Activated naive CD8-positive, alpha-beta T cell treated with anti-CD3 and anti-CD28 coated beads for 36 hours (primary cell): ENCODE measurements at places on chromosomes 4 and X.

DNA sequence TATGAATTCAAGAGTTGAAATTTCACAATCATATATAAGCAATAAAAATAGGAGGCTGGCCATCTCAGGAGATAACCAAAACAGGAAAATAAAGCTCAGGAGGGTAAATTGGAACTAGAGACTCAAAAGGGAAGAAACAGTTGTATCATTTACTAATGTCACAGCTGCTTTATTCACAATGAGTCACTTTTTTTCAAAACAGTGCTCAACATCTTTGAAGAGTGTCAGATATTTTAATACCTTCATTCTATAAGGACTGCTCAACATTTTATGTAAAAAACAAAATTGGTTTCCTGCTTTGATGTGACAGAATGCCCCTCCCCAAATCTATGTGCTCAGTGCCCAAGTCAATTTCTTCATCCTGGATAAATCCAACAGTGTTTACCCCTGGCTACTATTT lies 97.7 kb downstream of the DDX60 start:
- no peak for DNase-seq

DNA sequence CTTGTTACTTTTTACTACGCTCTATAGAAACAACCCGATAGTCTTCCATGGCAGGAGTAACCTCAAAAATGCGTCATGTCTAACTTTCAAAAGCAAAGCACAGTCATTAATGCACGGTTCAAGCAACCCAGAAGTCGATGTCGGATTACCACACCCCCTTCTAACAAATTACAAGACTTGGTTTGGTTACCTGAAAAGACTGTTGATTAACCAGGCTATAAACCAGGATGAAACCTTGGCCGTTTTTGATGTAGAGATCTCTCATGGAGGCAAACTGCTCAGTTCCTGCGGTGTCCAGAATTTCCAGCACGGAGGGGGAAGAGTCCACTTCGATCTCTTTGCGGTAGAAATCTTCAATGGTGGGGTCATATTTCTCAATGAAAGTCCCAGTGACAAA lies 2.4 kb downstream of the RAP2C start:
- DNase-seq, result peak; percentile 6

GRCh38 chr4:71070015-71070414 lies 76.6 kb downstream of the DCK start:
- no peak for DNase-seq

DNA sequence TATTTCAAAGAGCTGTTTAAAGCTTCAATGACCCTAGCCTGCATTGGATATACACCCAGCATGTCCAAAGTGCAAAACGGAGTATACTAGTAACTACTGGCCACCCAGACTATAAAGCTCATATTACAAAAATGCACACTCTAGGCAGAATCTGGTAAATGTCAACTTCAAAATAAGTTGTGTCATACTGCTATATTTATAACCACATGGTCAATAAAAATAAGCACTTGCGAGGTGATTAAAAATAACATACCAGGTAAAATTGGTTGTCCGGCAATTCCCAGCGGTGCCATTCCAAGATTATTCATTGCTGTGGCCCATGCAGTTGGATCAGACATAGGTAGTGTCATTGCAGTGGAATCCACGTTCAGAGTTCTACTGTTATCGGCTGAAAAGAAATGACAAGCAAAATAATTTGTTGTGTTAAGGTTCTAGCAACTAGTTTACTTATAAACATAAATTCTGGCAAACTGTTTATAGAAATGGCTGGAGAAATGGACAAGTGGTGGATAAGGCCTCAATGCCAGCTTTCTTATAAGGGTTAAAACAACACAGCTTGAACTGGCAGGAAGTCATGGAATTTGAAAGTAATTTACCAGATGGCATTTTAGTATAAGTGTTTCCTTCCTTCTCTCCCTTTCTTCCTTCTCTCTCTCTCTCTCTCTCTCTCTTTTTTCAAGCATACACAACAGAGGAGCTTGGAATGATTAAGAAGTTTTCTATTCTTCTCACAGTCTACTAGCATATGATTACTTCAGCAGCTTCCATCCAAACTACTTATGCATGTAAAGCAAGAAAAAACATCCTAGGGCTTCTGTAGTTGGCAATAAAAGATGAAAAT lies 199.9 kb downstream of the ENOX2 start:
- no peak for DNase-seq

GRCh38 chrX:153477364-153477857 lies 7.0 kb upstream of the HAUS7 start:
- no peak for DNase-seq

DNA sequence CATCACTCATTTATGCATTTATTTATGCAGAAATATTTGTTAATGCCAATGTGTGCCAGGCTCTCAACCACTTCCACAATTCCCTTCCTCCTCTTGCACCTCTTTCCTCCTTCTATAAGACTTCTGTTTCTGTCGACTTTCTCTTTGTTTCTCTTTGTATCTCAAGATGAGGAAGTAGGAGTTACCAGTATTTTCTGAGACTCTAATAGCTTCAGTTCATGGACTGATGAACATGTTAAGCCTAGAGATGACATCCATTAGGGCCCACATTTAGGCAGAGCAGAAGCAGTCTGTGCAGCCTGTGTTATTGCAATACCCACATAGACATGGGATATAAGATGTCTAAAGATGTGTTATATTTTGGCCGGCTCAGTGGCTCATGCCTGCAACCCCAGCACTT lies 241.8 kb upstream of the SMIM31 start:
- no peak for DNase-seq

- DNase-seq, result no peak
Measured at GRCh38 chr4:81621490-81621889, 149.8 kb upstream of the RASGEF1B start.

DNA sequence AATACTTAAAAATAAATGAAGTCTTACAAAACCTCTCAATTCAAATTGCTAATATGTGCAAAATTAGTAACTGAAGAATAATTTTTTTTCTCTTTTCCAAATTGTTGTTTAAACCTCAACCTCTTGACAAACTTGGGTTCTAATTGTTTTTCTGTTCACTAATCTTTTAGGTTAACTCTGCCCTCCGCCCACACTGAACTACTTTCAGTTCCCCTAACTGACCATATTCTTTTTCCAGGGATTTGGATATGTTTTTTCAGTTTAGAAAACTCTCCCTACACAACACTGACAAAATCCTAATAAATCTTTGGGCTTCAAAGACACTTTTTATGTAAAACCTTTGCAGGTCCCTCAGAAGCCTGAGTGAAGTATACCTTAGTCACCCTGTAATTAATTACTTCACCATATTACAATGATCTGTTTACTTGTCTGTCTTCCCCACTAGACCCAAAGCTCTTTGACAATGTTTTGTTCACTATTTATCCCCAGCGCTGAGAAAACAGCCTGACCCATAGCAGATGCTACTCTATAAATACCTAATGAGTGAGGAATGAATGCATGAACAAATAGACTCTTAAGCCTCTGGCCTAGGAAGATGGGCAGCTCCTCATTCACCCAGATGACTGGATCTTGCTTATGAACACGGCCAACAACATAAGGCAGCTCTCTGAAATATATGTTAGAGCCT lies 134.9 kb downstream of the MAML3 start:
- no peak for DNase-seq

DNA sequence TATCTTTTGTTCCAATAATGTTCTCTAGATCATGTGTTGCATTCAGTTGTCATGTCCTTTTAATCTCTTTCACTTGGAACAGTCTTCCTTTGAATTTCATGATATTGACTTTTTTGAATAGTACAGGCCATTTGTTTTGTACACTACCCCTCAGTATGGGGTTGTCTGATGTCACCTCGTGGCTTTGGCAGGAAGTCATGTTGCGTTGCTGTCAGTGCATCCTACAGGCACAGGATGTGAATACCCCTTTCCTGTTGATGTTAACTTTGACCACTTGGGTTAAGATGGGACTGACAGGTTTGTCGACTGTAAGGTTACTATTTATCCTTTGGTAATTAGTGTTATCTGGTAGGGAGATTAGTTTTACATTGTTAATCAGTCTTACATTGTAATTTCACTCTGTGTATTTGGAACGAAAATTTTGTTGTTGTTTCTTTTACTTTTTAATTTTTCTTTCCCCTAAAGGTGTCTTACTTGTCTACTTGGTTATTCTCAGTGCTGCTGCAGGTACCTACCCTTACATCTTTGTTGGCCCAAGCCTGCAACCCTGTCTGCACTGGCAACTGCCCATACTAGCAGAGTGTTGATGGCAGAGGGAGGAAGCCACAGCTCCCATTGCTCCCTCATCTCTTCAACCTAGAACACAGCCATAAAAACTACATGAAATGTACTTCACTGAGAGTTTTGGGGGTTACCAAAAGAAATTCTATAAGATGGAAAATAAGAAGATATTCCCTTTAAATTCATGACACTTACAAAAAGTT lies 14.7 kb upstream of the ATP8A1 start:
- DNase-seq, result peak; percentile 50

GRCh38 chr4:123244137-123244536 lies 152.5 kb upstream of the SPRY1 start:
- no peak for DNase-seq
